CD4-positive, alpha-beta T cell treated with Interleukin-15 for 4 hours (primary cell): ENCODE measurements at places on chromosomes 3 and 15.

DNA sequence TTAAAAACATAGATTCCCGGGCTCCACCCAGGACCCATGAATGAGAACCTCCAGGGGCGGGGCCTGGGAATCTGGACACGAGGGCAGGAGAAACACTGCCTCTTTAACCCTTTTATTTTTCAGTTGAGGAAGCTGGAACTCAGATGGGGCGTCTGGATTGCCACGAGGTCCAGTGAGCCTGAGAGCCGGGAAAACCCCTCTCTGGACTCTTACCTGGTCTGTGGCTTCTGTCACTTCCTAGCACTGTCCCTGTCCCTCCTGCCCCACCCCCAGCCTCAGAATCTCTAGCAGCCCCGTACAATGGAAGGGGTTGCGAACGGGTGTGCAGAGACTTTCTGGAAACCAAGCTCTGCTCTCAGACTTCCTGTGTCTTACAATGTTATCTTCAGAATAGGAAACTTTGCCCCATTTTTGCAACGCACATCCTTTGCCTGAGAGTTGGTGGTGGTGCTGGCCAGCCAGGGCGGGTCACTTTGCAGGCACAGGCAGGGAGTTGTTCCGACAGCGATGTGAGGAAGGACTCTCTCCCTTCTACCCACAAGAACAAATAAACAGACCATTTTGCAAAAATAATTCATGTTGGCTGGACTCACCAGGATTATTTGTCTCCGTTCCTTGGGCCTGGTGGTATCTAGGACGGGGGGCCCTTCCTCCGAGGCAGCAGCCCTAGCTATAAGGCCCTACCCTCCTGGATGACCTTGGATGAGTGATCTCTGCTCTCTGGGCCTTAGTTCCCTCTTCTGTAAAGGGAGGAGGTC, 59.1 kb downstream of the SMAD6 start:
- DNase-seq = no peak

DNA sequence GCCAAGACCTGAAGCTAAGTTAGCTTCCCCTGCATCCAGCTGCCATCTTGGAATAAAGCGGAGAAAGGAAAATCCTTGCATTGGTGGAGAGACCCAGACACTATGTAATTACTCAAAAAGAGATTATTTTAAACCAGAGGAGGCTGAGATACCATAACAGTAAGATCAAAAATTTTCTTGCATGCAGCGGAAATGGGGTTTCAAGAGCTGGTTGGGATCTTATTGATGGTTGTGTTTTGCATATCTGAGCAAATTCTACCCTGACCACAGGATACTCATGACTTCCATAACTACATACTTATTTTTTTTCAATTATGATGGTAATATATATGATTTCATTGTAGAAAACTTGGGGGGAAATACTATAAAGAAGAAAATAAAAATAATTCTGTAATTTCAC, 17.5 kb downstream of the TMEM158 start:
- no peak for DNase-seq

GRCh38 chr15:98427321-98427720, 221.0 kb upstream of the IGF1R start:
- no peak for DNase-seq

DNA sequence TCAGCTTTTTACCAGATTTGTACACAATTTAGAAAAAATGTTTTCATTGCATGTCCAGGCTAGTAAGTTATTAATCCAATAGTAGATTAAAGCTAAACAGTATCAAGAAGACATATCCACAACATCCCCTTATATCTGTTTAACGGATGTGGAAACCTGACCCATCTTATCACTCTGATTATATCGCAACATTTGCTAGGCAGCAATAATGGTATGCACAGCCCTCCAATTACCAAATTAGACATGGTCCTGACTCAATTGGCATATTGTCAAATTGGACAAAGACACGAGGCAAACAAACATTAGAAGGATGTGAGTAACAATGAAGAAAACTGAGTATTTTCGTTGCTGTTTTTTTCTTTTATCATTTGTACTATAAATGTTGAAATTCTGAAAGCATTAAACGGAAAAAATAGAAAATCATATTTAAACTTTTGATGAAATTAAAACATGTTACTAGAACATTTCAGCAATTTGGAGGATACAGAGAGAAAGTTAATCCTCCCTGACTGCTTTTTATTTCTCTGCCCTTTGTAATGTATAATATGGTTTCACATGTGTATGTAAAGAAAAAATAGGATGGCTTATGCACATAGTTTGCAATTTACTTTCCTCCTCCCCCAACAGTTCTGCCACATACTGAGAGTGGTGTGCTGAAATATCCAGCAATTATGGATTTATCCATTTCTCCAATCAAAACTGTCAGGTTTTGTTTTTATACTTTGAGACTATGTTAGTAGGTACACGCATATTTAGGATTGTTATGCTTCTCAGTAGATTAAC, 633.7 kb downstream of the ZIC1 start:
- no peak for DNase-seq

- DNase-seq = no peak
These were observed 29.4 kb downstream of the SETMAR start for GRCh38 chr3:4332574-4332973.

DNA sequence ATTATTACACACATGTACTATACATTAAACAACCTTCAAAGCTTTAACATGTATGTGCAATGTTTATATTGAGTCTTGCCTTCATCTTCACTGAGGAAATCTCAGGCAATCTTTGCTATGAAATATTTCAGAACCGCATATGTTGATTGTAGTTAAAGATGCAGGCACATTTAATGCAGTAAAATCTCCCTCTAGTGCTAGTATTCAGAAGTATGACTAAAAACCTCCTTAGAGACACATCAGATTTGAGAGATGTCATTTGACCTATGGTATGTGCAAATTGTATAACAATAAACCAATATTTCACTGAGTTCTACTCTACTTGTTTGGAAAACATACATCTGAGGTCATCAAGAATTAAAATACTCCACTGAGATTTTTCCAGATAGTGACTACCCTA, 123.8 kb upstream of the C15orf61 start:
- no peak for DNase-seq

- no peak for DNase-seq
These were observed 27.4 kb upstream of the DLG1 start for GRCh38 chr3:197325773-197326172.

DNA sequence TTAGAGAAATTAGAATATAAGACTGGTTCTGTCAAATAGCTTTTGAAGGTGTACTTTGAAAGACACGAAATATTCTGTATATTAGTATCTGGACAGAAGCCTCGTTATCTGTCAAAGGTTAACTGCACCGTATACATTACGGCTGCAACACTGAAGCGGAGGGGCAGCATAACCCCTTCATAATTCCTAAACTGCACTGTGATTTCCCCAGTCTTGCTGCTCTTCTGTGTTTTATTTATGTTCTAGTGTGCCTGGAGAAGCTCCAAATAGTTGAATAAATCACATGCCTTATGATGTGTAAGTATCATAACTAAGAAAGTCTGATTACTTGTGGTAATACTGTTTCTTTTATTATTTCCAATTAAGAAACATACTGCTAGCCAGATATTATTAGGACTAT, 285.7 kb upstream of the ROBO2 start:
- no peak for DNase-seq

GRCh38 chr3:160557571-160557970, 7.8 kb downstream of the KPNA4 start:
- no peak for DNase-seq

DNA sequence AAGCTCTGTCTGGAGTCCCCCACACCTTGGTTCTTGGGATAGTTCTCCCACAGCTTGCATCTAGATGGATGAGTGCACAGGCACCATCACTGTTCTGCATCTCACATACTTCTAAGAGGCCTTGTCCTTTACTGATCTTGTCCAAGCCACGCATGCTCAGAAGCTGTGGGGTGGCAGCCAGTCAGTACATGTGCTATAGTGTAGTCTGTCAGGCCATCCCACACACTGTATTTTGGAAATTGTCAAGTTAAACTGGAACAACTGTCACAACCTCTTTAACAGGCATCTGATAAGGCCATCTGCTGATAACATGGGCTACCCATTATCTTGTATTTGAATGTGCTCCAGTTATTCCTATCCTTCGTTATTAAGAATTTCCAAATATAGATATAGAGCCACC, 296.5 kb upstream of the AZI2 start:
- DNase-seq = no peak

- DNase-seq = no peak
These were observed 11.2 kb upstream of the DUSP7 start for GRCh38 chr3:52067526-52067925.

DNA sequence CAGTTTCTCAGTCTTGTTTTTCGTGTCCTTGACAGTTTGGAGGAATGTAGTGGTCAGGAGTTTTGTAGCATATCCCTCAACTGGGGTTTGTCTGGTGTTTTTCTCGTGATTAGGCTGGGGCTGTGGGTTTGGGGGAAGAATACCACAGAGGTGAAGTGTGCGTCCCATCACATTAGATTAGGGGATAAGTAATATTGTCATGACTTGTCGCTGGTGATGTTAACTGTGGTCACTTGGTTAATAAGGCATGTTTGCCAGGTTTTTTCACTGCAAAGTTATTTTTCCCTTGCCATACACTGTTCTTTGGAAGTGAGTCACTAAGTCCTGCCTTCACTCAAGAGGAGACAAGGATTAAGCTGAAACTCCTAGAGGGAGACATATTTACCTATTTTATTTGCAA, 39.1 kb downstream of the PAK2 start:
- DNase-seq = no peak

GRCh38 chr3:183532620-183533411, 22.7 kb downstream of the KLHL6 start:
- no peak for DNase-seq

DNA sequence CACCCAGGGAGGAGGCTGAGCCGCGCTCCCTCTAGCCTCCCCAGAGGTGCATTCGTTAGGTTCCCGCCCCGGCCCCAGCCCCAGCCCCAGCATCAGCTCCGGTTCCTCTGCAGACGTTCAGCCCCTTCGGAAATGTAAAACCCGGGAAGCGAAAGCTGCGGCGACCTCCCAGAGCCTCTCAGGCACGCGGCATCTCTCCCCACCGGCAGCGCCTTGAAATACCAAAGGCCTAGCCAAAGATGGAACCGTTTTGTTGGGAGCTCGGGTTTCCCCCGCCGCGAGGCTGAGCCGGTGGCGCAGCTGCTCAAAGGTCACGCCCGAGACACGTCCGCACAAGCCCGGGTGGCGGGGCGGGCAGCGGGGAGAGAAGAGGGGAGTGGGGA, 77.8 kb upstream of the HES1 start:
- DNase-seq = no peak

DNA sequence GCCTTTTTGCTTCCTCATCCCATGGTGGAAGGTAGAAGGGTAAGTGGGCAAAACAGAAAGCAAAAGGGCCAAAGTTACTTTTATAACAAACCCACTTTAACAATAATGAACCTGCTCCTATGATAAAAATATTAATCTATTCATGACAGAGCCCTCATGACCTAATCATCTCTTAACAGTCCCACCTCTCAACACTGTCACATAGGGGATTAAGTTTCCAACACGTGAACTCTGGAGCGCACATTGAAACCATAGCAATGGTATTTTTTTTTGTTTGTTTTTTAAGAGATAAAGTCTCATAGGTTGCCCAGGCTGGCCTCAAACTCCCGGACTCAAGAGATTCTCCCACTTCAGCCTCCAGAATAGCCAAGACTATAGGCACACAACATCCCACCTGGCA, 30.7 kb downstream of the KATNBL1 start:
- DNase-seq = no peak

DNA sequence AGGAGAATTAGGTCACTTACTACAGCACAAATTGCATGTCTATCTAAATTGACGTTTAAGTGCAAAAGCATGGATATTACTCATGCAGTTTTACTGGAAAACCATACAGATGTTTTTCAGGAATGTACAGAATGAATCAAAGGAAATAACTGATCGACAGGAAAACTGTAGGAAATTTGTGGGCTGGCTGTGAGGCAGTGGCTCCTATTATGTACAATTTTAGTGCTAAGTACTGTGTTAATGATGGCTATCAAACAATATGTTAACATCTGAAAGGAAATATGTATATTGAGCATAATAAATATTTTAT, 6.9 kb downstream of the NUDT16 start:
- no peak for DNase-seq

DNA sequence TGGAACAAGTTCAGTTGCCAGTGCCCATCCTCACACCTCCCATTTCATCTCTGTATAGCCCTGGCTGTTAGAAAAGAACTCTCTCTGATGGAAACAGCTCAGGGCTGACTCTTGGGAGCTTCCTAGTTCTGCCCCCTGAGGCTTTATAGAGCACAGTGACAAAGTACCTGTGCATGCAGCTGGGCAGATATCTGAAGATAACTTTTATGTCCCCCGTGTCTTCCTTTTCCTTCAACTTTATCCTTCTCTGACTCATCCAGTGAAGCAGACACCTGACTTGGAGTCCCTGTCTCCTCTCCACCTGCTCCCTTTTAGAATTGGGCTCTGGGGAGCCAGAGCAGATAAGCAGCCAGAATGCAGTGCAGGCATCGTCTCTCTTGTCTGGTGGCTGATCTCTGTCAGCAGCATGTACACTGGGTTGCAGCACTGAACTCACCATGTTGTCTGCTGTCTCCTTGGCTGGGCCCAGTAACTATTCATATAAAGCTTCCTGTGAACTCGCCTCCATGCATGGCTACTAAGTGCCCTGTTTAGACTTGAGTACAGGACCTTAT, 53.9 kb upstream of the PLXNA1 start:
- no peak for DNase-seq

- peak; percentile 73 for DNase-seq
These were observed 3.2 kb upstream of the SIN3A start for GRCh38 chr15:75454471-75455378.

DNA sequence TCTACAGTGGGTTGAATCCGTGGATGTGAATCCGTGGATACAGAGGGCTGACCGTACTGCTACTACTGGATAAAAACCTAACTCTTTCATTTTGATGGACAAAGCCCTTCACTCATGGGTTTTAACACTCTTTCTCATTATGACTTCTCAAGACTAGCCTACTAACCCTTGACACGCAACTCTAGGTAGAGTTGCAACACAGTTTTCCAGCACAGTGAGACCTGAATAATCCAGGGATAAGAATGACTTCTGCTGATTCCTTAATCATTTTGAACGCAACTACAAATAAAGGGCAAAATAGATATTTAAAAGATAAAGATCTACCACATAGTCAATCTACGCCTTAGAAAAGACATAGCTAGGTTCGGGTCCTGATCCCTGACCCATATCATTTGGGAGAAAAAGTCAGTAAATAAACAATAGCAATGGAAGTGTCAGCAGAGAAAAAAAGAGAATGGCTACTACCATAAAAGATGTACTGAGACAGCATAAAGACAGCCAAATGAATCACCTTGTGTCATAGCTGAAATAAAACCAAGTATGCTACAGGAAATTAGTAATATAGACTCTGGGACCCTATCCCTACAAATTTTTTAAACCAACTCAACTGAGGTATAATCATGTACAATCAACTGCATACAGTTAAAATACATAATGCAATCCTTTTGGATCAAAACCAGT, 87.6 kb downstream of the DPH6 start:
- DNase-seq = no peak

DNA sequence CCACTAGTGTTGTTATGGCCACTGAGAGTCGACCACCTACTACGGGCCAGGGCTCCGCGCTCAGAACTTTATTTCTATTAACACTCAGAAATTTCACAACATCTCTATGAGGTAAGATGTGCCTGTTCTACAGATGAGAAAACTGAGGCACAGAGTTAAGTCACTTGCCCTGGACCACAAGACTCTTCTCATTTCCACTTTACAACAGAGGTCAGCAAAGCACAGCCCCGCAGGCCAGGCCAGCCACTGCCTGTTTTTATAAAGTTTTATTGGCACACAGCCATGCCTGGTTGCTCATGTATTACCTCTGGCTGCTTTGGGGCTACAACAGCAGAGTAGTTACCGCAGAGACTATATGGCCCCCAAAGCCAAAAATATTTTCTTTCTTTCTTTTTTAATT, 503.6 kb downstream of the SHQ1 start:
- DNase-seq = no peak
